ENCODE measurements at places on chromosomes 11 and 22.

- DNase-seq, result no peak
Observed at GRCh38 chr11:100712583-100712982, 25.5 kb downstream of the ARHGAP42 start.

GRCh38 chr11:132519241-132519815 lies 1013.0 kb downstream of the OPCML start:
- no peak for DNase-seq

GRCh38 chr11:99489581-99489980 lies 468.8 kb downstream of the CNTN5 start:
- no peak for DNase-seq

DNA sequence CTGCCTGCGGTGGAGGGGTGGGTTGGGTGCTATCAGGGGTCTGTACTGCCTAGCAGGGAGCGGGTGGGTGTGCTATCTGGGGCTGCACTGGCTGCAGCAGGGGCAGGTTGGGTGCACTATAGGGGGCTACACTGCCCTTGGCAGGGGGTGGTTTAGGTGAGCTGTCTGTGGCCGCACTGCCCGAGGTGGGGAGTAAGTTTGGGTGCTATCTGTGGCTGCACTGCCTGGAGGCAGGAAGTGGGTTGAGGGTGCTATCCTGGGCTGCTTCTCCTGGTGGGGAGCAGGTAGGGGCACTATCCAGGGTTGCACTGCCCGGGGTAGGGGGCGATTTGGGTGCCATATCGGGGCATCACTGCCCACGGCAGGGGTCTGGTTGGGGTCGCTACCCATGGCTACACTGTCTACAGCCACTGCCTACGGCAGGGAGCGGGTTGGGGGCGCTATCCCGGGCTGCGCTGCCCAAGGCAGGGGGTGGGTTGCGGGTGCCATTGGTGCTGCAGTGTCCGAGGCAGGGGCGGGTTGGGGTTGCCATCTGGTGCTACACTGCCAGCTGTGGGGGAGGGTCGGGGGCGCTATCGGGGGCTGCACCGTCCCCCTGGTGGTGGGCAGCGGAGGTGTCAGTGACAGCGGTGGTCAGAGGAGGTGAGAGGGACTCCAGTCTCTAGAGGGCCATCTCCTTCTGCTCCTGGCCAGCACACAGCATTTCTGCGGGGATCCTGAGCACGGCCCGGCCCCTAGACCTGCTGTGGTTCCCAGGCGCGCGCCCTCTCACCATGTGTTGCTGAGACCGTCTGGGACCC lies 1.3 kb upstream of the RFPL2 start:
- DNase-seq, result no peak

- DNase-seq, result no peak
Observed at GRCh38 chr11:68929706-68930570, 26.2 kb downstream of the IGHMBP2 start.

All from GM18507 (cell line).